H9 (cell line): ENCODE measurements at places on chromosomes 11 and 22. TPM values are rescaled to one million over a fixed set of nuclear protein-coding genes. Genes with fewer than 3 reads are reported as not detected.

- no peaks in the 10 kb centered on the region for H3K36me3 ChIP-seq
- H3K4me3 ChIP-seq: no peak overlapping the region
- H3K27ac ChIP-seq: no peak overlapping the region
- no peak for DNase-seq
- H3K27me3 ChIP-seq: no peaks in the 10 kb centered on the region
Measured at GRCh38 chr11:131854391-131854790, 484.0 kb downstream of the NTM start.

GRCh38 chr22:38868886-38869381 lies 3.1 kb downstream of the CBX6 start:
- no peak overlapping the region for H3K4me3 ChIP-seq
- H3K27me3 ChIP-seq: no peaks in the 10 kb centered on the region
- H3K27ac ChIP-seq: no peak overlapping the region
- peak; percentile 86 for DNase-seq
- peaks cover 10% of the 10 kb centered on the region; the same call in 2 of the 3 replicates for H3K36me3 ChIP-seq

DNA sequence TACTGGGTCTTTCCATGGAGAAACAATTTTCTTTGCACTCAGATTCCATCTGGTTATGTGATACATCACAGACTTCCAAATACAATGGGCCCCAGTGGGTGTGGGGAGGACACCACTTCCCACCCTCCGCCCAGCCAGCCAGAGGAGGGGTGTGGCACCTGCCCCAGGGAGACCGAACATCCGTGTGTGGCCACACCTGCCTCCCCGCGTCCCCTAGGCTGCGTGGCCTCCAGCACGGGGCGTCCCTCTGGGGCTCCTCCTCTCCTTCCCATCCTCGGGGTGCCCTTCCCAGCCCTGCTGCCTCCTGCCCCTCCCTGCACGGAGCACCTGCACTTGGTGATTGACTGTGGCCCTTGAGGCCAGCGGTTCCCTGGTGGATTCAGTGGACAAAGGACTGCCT lies 49.1 kb downstream of the CERK start:
- H3K27ac ChIP-seq: no peak overlapping the region
- no peaks in the 10 kb centered on the region for H3K27me3 ChIP-seq
- peaks cover 48% of the 10 kb centered on the region for H3K36me3 ChIP-seq
- no peaks in the 10 kb centered on the region for H3K4me1 ChIP-seq
- no peak for DNase-seq

GRCh38 chr22:35152316-35152715 lies 86.4 kb downstream of the ISX start:
- peaks cover 2% of the 10 kb centered on the region; the same call in 1 of the 2 replicates for H3K4me1 ChIP-seq
- H3K36me3 ChIP-seq: no peaks in the 10 kb centered on the region
- no peak overlapping the region for H3K4me3 ChIP-seq
- peak; percentile 41 for DNase-seq
- H3K27ac ChIP-seq: no peak overlapping the region
- H3K27me3 ChIP-seq: no peaks in the 10 kb centered on the region

GRCh38 chr22:46769191-46769675 lies 6.8 kb downstream of the TBC1D22A start:
- no peaks in the 10 kb centered on the region for H3K27me3 ChIP-seq
- no peak for DNase-seq
- peaks cover 19% of the 10 kb centered on the region for H3K36me3 ChIP-seq
- no peaks in the 10 kb centered on the region for H3K4me1 ChIP-seq
- H3K4me3 ChIP-seq: no peak overlapping the region

DNA sequence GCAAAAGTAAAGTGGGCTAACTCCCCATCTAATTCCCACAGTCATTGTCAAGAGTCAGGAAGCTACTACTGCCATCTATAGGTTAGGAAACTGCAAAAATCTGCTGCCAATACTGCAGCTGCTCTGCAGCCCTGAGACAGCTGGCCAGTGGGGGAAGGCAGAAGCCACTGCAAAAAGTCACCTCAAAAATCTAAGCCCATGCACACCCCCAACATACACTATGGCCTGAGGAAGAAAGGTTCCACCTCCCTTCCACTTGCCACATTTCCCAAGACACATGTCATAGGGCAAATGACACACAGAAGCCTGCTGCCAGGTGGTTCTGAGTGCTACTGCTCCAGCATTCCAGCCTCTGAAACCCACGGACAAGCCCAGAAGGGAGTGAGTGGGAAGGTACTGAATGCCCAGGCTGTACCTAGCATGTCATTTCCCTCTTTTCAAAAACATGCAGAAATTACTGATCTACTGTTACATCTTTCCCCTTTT lies 36.9 kb downstream of the DGCR2 start:
- DNase-seq: no peak
- peaks cover 36% of the 10 kb centered on the region for H3K36me3 ChIP-seq
- peaks cover 3% of the 10 kb centered on the region; the same call in 1 of the 2 replicates for H3K4me1 ChIP-seq
- H3K4me3 ChIP-seq: no peak overlapping the region
- H3K27ac ChIP-seq: no peak overlapping the region

GRCh38 chr11:120974965-120975364 lies 48.9 kb upstream of the TBCEL start:
- DNase-seq: no peak
- H3K27me3 ChIP-seq: no peaks in the 10 kb centered on the region
- H3K4me1 ChIP-seq: no peaks in the 10 kb centered on the region
- H3K27ac ChIP-seq: no peak overlapping the region
- no peak overlapping the region for H3K4me3 ChIP-seq

GRCh38 chr22:28710576-28711191 lies 30.9 kb downstream of the CHEK2 start:
- H3K36me3 ChIP-seq: peaks cover 72% of the 10 kb centered on the region
- no peak overlapping the region for H3K27ac ChIP-seq
- H3K4me3 ChIP-seq: no peak overlapping the region
- H3K27me3 ChIP-seq: no peaks in the 10 kb centered on the region
- H3K4me1 ChIP-seq: no peaks in the 10 kb centered on the region
- no peak for DNase-seq

DNA sequence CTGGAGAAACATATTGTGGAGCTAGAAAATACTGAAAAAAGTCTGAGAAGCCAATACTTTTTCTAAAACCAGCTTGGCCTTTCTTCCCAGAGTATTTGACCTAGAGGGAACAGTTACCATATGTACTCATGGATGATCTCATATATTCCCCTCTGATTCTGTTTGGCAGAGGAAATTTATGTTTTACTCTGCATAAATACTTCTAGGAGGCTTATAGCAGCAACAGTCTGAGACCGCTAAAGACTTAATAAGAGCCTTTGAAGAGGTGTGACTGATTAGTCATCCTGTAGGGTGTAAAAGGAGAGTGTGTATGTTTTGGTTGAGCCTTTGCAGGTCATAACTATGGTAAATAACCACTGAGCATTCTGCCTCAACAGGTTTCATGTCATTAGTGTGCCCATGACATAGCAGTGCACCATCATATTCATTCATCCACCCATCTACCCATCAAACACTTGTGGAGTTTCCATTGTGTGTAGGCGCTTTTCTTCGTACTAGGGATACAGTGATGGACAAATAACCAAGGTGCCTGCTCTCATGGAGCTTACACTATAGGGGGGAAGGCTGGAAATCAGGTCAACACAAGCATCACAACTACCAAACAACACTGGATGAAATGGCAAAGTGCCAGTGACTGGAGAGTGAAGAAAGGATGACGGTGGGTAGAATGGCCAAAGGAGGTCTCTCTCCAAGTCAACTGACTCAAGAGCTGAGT lies 44.5 kb downstream of the TRAF6 start:
- no peak for DNase-seq
- no peak overlapping the region for H3K4me3 ChIP-seq
- H3K27me3 ChIP-seq: no peaks in the 10 kb centered on the region
- H3K27ac ChIP-seq: no peak overlapping the region
- no peaks in the 10 kb centered on the region for H3K36me3 ChIP-seq

CELSR1 gene
- total RNA-seq: 21.2 and 22.6 TPM in 2 replicates

DNA sequence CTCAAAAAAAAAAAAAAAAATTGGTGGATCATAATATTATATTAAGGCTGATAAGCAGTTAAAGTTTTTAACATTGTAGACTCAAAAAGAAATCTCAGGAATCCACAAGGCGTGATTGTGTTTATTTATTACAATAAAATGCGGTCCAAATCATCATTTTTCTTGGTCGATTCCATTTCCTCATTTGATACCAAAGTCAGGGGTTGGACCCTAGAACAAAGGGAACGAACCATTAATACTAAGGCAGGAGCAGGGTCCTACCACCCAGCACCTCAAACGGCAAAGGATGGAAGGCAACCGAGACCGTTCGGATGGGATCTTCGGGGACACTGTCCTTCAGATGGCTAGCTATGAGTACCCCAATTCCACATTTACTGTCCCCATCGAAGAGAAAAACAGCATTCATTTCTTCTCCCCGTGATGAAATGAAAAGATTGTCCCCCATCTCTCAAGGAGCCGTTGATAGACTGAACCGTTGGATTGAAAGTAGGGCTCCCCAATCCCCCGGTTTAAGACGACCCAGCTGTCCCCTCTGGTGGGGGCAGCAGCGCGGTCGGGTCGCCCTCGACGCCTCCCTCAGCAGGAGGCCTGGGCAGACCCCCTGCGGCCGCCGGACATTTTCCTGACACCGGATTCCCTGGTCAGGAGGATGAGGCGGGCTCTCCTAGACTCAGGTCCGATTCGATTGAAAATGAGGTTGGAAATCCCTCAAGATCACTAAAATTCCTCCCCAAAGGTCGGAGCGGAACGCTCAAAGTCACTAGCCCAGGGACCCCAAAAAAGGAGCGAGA lies 607 bp downstream of the DMC1 start:
- DNase-seq: no peak
- H3K4me1 ChIP-seq: peaks cover 5% of the 10 kb centered on the region
- H3K36me3 ChIP-seq: no peaks in the 10 kb centered on the region
- no peaks in the 10 kb centered on the region for H3K27me3 ChIP-seq
- peak overlapping the region; percentile 94 for H3K4me3 ChIP-seq

DNA sequence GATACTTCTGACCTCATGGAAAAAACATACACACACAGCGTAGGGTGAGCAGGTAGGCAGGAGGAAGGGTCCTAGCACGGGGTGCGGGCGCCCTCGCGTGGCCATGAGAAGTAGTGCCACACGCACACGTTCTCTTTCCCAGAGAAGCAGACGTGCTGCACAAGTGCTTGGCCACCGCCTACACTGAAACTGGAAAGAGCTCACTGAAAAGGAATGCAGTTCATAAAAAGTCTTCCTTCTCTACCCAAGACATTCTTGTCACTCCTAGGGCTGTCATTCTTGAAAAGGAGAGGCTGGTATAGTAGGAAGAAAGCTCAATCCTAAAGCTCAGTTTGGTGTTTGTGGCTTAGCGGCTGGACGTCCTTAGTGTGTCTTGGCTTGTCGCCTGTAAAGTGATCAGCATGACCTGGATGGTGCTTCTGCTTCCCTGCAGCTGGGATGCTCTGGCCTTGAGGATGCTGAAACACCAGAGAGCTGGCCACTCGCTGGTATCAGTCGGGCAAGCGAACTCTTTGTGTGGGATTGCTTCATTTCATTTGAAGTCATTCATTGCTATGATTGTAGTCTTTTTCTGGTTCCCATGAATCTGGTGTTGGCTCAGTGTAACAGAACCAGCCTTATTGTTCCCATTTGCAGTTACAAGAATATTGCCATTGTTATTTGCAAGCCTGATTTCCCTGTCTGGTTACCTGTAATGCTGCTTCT lies 303.8 kb downstream of the NTM start:
- peak; percentile 81 for DNase-seq
- H3K4me1 ChIP-seq: peaks cover 6% of the 10 kb centered on the region
- H3K27me3 ChIP-seq: no peaks in the 10 kb centered on the region
- no peak overlapping the region for H3K4me3 ChIP-seq

CHADL gene
- 1.3 and 1.6 TPM in 2 replicates for total RNA-seq

MUC5AC gene
- total RNA-seq: not detected in 2 replicates

DNA sequence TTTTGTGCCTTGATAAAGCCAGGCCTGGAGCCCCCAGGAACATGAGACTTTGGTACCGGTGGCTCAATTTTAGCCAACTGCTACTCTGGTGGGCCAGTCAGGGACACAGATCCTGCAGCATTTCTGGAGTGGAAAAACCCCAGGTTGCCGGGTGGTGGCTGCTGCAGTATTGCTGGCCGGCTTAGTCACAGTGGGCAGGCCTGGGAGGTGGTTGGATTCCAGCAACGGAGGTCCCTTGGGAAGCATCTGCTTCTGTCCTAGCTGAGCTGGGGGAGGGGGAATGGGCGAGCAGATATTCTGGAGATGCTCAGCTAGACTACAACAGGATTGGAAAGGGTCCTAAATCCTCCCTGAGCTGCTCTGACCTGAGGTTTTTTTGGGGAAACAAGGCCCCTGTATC lies 31.6 kb upstream of the ACCSL start:
- peak; percentile 22 for DNase-seq
- no peaks in the 10 kb centered on the region for H3K4me1 ChIP-seq
- H3K4me3 ChIP-seq: no peak overlapping the region
- H3K27ac ChIP-seq: no peak overlapping the region
- H3K36me3 ChIP-seq: no peaks in the 10 kb centered on the region; the same call in 2 of the 3 replicates

DNA sequence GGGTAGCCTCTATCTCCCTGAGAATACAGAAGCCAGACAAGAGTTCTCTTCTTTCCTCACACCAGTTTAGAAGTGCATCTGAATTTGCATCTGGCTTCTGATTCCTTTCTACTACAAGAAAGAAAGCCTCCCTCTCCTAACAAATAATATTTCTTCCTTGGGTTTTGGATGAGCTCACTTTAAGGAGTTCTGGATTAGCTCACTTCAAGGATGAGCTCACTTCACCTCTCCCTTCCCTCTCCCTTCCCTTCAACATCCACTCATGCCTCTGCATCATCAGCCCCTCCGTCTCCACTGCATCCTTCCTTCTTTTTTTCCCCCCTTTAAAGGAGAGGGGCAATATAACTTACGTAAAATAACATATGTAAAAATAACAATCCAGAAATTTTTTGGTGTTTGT lies 1.6 kb upstream of the MTNR1B start:
- H3K36me3 ChIP-seq: no peaks in the 10 kb centered on the region
- no peak overlapping the region for H3K27ac ChIP-seq
- no peak for DNase-seq
- H3K4me3 ChIP-seq: no peak overlapping the region
- H3K4me1 ChIP-seq: peaks cover 6% of the 10 kb centered on the region; the same call in 1 of the 2 replicates
- peaks cover 23% of the 10 kb centered on the region for H3K27me3 ChIP-seq
